ENCODE measurements at places on chromosomes 12 and 14.

DNA sequence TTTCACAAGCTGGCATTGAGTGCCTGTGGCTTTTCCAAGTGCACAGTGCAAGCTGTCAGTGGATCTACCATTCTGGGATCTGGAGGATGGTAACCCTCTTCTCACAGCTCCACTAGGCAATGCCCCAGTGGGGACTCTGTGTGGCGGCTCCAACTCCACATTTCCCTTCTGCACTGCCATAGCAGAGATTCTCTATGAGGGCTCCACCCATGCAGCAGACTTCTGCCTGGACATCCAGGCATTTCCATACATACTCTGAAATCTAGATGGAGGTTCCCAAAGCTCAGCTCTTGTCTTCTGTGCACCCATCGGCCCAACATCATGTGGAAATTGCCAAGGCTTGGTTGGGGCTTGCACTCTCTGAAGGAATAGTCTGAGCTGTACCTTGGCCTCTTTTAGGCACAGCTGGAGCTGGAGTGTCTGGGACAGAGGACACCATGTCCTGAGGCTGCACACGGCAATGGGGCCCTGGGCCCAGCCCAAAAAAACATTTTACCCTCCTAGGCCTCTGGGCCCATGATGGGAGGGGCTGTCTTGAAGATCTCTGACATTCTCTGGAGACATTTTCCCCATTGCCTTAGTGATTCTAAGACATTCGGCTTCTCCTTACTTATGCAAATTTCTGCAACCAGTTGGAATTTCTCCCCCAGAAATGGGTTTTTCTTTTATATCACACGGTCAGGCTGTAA is 313.3 kb upstream of the SFSWAP start:
- no peak for DNase-seq

GRCh38 chr12:57237932-57238853 is 8.7 kb downstream of the SHMT2 start:
- DNase-seq, result no peak

DNA sequence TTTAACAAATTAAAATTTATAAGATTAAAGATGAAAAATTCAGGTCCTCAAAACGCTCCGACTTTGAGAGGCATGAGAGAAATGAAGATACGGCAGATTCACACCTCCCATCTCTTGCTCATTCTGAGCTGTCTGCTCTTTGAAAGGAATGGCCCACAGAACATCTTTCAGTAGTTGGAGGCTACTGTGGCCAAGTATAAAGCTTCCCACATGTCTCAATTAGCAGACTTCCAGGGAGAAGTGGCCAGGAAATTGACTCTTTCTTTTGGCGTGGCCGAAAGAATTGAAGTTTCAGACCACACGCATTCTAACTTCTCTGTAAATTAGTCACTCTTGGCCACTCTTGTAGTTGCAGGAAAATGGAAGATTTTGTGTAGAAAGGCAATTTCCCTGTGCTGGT is 129.2 kb downstream of the DIP2B start:
- DNase-seq, result no peak

- no peak for DNase-seq
Measured at GRCh38 chr14:92248696-92249095, 74.3 kb upstream of the SLC24A4 start.

GRCh38 chr12:108691998-108692808 is 39.1 kb downstream of the CORO1C start:
- DNase-seq, result no peak

DNA sequence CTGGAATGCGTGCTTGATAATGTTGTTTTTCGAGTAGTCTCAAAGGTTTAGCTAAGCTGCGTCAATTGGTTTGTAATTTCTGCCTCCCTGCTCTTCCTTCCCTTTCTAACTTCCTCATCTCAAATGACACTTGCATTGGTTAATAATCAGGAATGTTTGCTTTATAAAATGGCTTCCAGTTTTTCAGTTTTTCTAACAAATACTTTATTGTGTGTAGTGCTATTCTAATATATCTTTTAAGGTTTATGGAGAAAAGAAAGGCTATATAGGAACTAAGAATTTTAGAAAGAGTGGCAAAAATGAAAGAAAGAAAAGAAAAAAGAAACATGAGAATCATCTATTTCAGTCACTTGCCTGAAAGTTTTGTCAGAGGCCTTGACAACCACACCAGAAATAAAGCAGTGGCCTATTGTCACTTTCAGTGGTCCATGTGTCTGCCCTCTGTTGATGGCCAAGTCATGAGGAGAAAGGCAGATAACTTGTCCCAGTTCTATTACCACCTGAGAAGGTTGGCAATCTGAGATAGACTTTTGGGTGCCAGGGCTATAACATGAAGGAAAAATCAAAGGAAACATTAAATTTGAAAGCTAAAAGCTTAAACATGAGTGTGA is 221.9 kb upstream of the KITLG start:
- no peak for DNase-seq

Measured in AG04450 (cell line).